Epithelial cell of proximal tubule (primary cell): ENCODE measurements at places on chromosomes 4 and X. TPM values are rescaled to one million over a fixed set of nuclear protein-coding genes. Genes with fewer than 3 reads are reported as not detected.

DUSP21 gene
- total RNA-seq, result not detected in 2 replicates

TEX13B gene
- not detected in 2 replicates for total RNA-seq

C4orf51 gene
- not detected in 2 replicates for total RNA-seq

FREM3 gene
- not detected in 2 replicates for total RNA-seq

AKAP4 gene
- total RNA-seq, result not detected in 2 replicates

NPFFR2 gene
- total RNA-seq, result 3.4 and 3.6 TPM in 2 replicates

TMEM150C gene
- 0.36 and 2.9 TPM in 2 replicates for total RNA-seq

GPR119 gene
- not detected in 2 replicates for total RNA-seq

CRLF2 gene
- total RNA-seq, result not detected in 2 replicates

MAGEE1 gene
- 0.65 and 1.7 TPM in 2 replicates for total RNA-seq

AFF2 gene
- total RNA-seq, result under 0.01 and 0.06 TPM in 2 replicates

ARMCX4 gene
- 0.65 and 1.6 TPM in 2 replicates for total RNA-seq

SLITRK2 gene
- total RNA-seq, result 0.07 TPM in 1 of 2 replicates, not detected in the other

CT45A10 gene
- not detected in 2 replicates for total RNA-seq
